Right ventricle myocardium inferior (tissue), 1 donor: ENCODE measurements at places on chromosomes 12 and 14.

DNA sequence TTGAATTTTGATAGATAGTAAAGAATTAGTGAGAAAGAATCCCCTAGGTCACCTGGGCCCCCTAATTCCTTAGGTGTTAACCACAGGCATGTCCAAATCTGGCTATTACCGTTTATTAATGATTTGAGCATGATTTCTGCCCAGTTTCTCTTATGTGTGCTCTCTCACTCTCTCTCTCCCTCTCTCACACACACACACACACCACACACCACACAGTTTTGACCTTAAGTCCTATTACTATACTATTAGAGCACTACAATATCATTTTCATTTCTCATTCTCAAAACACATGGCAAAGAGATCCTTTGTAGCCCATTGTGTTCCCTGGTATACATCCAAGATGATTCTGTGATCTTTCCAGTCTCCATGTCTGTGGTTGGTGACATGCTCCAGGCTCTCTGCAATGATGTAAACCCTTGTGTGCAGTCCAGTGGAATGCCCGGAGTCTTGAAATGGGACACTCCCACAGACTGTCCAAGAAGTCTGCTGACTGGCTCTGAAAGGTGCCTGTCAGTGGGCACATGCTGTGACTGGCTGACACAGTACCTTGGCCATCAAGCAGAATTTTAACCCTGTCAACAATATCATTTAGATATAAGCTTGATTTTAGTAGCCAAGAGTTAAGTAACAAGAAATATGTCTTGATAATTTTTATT is 96.2 kb downstream of the FIGNL2 start:
- peak; percentile 74 for DNase-seq

GRCh38 chr12:78101113-78101876 is 270.6 kb downstream of the NAV3 start:
- no peak for DNase-seq

GRCh38 chr14:37474191-37474590 is 120.9 kb downstream of the FOXA1 start:
- DNase-seq, result no peak

GRCh38 chr12:3869865-3870264 is 3.3 kb downstream of the PARP11 start:
- DNase-seq, result no peak

DNA sequence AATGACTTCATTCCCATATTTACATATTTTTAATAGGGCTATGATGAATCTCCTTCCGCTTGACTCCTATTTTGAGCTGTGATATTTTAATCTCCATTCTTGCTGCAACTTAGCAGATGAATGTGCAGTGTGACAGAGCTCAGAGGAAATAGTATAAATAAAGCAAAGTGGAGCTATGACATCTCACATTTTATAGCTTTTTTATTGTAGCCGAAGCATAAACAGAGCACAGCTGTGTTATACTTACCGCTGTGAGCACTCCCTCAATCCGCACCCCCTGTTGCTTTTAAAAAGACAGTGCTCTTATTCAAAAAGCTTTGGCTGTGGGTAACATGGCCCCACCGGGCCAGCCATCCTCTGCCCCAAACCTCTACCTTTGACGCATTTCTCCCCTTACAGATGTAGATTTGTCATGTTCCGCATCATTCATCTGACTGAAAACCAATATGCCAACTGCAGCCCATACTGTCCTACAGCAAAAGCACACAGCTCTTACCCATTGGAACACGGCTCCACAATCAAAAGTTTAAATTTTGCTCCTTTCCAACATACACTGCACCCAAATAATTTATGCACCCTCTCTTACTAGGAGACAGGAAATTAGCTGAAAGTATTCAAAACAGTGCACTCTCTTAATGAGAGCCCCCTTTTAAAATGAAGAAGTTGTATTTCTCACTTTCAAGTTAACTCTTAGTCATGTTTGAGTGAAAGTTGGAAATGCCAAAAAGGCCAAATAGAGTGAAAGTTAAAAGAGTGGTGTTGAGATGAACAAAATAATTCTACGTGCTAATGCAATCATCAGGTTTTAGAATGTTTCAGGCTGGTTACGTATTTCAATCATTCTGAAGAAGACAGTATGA is 429.3 kb upstream of the SOX5 start:
- DNase-seq, result no peak

DNA sequence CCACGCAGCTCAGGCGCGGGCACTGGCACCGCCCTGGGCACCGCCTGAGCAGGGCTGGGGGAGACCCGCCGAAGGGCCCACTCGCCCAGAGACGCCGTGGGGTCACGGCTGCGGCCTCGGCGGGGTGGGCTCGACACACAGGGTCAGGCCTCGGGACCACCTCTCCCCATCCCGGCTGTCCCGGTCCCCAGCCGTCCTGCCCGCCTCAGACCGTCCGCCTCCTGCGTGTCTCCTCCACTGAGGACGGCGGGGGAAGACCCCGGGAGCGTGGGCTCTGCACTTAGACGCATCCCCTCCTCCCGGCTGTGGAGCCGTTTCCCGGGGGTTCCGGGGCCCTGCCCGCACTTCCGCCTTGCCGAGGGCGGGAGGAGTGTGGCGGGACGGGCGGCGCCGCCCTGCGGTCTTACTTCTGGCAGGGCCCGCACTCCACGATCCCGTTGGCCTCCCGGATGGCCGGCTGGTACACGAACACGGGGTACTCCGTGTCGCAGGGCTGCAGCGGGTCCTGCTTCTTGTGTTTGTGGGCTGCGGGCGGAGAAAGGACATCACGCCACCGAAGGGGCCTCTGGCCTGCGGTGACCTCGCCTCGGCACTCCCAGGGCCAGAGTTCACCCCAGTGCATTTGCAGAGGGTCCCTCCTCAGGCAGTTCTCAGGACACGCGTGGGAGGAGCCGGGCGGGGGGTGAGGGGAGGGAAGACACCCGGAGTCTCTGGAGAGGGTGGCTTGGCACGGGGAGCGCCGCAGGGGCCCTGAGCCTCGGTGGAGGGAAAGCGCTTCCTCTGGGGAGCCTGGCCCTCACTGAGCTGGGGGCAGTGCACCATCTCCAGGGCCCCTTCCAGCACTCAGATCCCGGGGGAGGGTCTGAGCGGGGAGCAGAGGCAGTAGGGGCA is 23.1 kb upstream of the LRTM2 start:
- peak; percentile 92 for DNase-seq

DNA sequence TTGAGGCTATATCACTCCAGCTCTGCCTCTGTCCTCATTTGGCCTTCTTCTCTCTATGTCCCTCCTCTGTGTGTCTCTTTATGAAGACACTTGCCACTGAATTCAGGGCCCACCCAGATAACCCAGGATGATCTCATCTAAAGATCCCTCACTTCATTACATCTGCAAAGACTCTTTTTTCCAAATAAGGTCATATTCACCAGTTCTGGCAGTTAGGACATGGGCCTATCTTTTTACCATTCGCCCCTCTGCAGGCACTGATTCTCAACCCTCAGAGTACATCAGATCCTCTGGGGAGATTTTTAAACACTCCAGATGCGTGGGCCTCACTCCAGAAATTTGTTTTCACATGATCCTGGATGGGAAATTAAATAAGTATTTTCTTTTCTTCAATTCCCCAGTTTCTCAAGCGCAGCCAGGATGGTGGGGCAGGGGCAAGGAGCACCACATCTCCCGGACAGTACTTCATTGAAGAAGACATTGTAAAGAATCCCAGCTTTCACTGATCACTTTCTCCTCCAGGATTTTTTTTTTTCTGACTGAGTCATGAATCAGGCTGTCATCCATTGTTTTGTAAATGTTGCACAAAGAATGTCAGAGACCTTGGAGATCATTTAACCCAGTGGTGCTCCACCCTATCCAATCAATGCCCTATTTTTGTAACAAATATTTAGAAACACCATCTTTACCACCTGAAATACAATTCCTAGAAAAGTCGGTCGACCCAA is 27.4 kb downstream of the CRACR2A start:
- DNase-seq, result no peak

- no peak for DNase-seq
These were observed 112.5 kb downstream of the MED13L start for GRCh38 chr12:116165036-116165425.

GRCh38 chr14:83217492-83217891 is 1683.8 kb upstream of the SEL1L start:
- DNase-seq, result no peak

DNA sequence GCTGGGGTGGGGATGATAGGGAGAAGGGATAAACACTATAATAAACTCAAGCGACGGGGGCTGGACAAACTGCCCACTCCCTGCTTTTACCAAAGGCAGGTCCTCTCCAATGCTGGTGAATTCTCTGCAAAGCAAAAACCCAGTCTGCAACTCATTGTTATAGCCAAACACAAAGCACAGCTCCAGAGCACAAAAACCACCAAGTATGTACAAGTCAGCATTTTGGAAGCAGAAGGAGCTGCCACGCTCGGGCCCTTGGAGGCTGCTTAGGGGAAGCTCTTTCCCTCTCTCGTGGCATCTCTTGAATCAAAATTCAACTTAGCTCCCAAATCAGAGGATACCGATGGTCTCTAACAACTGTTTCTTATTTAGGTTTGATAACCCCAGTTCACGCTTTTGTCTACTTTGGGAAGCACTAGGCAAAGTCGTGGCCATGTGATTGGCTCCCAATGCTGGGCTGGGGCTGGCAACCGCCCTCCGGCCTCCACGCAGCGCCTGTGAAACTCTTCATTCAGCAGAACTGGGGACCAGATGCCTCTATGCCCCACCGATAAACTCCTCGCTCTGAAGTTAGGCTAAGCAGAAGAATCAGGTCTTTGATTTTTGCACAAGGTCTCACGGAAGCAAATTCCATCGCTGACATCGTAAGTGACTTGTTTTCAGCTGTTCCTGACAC is 158.5 kb upstream of the FOXN3 start:
- DNase-seq, result no peak

DNA sequence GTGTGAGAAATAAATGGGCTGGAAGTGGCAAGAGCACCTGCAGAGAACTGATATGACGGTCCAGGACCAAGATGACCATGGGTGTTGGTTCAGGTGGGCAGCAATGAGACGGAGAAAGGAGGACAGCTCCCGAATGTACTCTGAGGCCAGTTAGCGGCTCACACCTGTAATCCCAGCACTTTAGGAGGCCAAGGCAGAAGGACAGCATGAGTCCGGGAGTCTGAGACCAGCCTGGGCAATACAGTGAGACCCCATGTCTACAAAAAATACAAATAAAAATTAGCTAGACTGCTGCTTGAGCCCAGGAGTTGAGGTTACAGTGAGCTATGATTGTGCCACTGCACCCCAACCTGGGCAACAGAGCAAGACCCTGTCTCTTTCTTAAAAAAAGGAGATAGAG is 60.1 kb downstream of the FOXN3 start:
- no peak for DNase-seq

- no peak for DNase-seq
These were observed 124.8 kb upstream of the NTF3 start for GRCh38 chr12:5307065-5307464.

DNA sequence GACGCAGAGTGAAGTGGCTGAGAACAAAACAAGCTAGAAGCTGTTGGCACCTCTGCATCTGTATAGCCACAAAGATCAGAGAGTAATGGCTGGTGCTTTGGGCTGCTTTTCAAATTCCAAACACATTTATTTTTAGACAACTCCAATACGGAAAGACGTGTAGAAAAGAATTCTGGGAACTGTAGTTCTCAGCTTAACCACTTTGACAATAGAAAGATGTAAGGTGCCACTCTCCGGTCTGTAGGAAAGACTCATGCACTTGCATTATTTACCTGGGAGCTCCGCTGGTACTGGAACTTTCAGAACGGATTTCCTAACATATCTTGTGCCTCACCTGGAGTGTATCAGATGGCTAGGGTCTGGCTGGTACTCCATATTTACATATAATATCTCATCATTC is 1.8 kb upstream of the OR4K2 start:
- no peak for DNase-seq

GRCh38 chr14:97271451-97271960 is 474.3 kb downstream of the VRK1 start:
- DNase-seq, result no peak

GRCh38 chr14:95226801-95227200 is 69.5 kb upstream of the DICER1 start:
- no peak for DNase-seq

DNA sequence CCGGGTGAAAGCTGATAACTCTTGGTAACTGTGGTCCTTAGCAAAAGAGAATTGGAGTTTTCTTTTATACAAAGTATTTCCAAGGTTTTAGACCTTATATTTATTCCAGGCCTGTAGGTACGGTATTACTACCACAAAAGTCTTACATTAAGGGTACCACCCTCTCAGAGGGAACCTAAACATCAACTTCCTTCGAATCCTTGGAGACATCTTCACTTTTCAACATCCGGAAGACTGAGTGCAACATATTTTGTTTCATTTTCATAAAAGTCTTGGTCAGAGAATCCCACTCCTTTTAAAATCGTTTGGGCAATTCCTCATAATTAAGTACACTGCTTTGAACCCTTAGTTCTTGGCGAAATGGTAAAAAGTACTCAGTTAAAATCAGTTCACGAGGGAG is 1.2 kb downstream of the CNOT2 start:
- DNase-seq, result no peak

GRCh38 chr12:3061059-3061458 is 16.1 kb upstream of the TSPAN9 start:
- DNase-seq, result no peak

DNA sequence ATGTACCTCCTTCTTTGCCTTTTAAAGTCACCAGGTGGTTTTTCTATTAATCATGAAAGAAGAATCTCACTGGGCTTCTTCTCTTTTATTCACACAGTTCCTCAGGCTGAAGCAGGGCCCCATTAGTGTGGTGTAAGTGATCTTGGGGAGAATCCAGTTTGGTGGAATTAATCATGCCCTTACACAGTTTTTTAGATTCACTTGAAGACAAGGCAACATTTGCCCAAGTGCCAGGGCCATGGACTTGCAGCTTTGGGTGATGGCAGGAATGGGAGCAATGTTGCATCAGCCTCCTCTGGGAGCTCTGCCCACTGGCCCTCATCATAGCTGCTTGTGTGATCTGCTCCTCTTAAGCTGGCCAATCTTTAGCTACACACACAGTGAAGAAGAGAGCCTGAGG is 33.8 kb downstream of the KCNK10 start:
- DNase-seq, result no peak

GRCh38 chr14:75067212-75067611 is 2.2 kb upstream of the ZC2HC1C start:
- DNase-seq, result no peak

GRCh38 chr14:52112336-52113018 is 43.6 kb upstream of the NID2 start:
- no peak for DNase-seq

DNA sequence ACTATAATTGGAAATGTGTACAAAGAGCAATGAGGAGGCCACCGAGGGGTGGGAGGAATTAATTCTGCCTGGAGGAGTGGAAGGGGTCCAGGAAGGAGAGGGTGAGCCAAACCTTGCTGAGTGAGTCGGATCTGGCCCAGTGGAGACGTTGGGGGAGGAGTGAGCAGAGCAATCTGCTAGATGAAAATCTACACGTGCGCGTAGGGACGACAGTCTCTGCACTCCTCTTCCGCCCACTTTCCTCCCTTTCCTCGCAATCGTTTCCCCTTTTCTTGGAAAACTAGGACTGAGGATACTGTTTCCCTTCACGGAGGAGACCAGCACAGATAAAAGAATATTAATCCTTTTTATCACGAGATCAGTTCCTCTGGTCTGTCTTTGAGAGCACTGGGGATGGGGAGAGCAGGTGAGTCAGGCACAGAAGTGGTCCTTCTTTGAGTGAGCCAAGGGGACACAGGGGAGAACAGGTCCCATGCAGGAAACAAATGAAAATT is 2.9 kb upstream of the NAB2 start:
- no peak for DNase-seq

- no peak for DNase-seq
These were observed 192.8 kb downstream of the NRXN3 start for GRCh38 chr14:78363008-78363407.
